ENCODE measurements at places on chromosomes 4 and X.

- no peak for DNase-seq
These were observed 425.2 kb upstream of the FTHL17 start for GRCh38 chrX:31497086-31497485.

DNA sequence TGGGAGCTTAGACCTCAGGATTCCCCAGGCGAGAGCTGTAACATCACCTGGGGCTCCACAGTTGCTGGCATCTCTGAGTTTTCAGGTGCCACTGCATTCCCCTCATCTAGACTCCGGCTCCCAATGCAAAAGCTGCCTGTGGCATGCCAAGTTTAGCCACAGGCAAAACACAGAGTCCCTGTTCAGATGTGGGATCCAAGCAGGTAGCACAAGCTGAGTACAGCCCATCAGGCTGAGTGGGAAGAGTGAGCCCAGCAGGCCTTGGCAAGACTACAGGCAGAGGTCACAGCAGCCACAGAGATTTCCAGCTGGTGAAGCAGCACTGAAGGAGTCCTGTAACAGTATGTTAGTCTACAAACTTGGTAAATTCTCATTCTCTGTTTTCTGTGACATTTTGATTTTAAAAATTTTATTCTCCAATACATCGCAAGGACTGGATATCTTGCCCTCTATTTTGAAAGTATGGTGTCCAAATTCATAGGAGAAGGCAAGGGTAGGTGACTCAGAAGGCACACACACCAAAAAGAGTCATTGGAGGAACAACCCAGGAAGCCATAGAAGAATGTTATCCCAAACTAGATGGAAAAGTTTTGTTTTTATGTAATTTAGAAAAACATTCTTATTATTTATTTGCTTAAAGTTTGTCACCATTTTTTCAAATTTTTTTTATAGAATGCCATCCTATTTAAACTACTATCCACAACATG, 13.6 kb upstream of the CXCL2 start:
- no peak for DNase-seq

GRCh38 chr4:6038711-6039110, 20.5 kb upstream of the C4orf50 start:
- DNase-seq = no peak

DNA sequence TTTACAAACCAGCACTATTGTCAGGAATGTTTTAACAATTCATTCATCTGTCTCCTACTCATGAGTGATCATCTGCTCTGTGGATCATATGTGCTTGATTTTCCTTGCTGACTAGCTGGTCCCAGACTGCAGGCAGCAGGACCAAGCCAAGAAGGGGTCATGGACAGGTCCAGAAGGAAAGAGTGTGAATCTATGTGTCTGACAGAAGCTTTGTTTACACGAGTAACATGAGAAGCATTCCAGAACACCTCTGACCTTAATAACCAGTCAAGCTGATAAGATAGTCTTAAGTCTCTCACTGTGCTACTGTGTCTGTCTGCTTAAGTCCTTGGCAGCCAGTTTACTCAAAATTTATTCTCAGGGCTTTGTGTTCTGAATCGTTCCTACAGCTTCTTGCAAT, 39.0 kb downstream of the GUCY1A1 start:
- no peak for DNase-seq

GRCh38 chrX:10598540-10598939, 21.8 kb downstream of the MID1 start:
- no peak for DNase-seq

- DNase-seq = no peak
These were observed 336.7 kb downstream of the DTHD1 start for GRCh38 chr4:36618102-36618501.

GRCh38 chr4:63325140-63325539, 1084.1 kb downstream of the TECRL start:
- no peak for DNase-seq

GRCh38 chr4:127586922-127587571, 45.7 kb upstream of the INTU start:
- DNase-seq = no peak

GRCh38 chrX:100662796-100663195, 18.8 kb downstream of the SRPX2 start:
- DNase-seq = no peak

DNA sequence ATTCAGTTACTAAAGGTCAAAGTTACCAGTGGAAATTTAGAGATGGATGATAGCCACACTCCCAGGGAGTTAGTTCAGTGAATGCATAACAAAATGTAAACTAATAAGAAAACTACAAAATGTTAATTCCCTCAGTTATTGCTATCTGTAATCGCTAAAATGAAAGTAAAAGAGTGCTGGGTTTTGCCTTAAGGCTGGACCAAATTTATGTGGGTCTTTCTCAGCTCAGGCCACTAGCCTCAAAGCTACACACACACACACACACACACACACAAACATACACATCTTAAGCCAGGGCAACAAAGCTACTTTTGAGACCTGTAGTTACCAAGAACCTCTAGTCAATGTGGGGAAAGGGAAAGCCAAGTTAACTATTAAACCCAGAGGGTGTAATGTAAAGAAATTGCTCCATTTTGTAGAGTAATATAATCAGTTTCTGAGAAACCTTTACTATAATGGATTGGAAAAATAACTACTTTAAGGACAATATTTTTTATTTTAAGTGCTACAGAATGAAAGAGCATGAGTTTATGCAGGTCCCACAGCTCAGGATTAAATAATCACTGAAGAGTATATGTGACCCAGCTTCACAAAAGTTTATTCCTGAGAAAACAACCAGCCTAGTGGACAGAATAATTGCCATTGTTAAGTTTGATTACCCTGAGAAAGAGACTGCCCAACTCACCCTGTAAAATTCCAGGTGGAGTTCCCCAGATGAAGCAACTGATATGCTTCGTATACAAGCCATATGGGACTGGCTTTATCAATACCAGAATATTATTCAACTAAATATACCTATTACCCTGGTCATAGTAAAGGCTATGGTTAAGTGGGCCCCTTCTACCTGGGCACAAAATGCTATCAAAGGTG, 8.9 kb upstream of the UGT2A3 start:
- no peak for DNase-seq

DNA sequence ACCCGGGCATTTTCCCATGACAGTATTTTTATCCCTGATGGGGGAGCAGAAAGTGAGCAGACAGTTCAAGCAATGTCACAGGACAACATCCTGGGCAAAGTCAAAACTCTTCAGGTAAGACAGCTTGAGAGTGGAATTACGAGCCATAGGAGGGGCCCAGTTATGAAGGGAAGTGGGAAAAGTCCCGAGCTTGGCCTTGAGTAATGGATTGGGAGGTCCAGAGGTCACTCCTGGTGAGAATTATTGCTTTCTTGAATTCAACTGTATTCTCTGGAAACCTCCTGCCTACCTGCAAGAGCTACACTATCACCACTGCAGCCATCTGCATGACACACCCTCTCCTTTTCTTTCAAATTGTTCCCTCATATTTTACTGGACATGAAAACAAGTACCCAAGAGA, 89.1 kb downstream of the AASDH start:
- no peak for DNase-seq

DNA sequence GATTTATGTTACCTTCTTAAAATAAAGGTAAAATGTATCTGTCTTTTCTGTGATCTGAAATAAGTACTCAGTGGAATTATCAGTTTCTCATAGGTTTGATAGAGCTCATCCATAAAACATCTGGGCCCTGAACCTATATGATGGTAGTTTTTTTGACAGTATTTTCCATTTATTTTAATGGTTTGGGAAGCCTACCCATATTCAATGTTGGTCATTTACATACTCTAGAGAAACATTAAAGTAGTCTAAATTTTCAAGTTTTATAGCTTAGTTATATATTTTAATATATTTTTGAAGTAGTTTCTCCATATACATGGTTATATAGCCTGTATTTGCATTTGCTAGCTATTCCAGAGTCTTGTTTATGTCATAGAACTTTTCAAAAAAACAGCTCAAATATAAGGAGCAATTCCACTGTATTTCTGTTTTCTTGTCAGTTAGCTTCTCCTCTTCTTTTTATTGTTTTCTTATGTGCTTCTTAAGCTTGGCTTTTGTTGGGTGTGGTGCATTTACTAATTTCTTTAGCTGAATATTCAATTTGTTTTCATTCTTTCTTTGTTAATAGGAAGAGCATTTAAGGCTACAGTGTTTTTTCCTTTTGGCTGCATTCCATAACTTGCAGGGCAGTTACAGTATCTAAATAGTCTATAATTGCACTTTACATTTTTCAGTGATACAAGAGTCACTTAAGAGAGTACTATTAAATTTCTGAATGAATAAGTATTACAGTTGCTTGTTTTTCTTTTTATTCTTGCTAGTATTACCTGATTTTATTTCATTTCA, 181.4 kb downstream of the DKK2 start:
- DNase-seq = no peak

DNA sequence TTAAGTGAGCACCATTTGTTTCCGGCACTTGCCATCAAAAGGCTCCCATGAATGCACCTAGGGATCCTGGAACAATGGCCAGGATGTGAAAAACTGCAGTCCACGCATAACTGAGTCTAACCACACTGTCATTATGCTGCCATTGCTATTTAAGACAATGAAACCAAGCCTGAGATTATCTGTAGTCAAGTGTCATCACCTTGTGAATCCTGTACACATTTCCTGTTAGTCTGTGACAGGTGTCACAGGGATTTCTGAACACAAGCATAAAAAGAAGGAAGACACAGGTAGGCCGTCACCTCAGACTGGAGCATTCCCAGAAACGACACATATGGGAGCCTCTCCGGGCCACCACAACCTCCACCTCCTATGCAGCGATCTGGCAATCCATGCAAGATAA, 66.7 kb downstream of the HADH start:
- no peak for DNase-seq

DNA sequence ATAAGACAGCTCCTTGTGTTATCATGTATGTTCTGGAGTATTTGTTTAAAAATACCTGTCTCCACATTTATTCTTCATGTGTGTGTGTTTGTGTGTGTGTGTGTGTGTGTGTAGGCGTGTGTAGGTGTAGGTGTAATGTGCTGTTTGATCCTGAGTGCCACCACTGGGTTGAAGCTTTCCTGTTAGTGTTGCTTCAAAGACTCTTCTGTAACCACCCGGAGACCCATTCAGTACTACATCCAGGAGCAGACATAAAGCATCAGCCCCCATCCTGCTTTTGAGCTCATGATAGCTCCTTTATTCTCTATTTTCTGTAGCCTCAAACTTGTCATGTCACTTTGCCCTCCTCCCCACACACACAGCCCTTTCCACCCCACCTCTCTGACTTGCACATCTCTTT, 3.0 kb upstream of the ZDHHC9 start:
- no peak for DNase-seq

GRCh38 chr4:158067646-158068045, 105.2 kb downstream of the GASK1B start:
- DNase-seq = no peak

DNA sequence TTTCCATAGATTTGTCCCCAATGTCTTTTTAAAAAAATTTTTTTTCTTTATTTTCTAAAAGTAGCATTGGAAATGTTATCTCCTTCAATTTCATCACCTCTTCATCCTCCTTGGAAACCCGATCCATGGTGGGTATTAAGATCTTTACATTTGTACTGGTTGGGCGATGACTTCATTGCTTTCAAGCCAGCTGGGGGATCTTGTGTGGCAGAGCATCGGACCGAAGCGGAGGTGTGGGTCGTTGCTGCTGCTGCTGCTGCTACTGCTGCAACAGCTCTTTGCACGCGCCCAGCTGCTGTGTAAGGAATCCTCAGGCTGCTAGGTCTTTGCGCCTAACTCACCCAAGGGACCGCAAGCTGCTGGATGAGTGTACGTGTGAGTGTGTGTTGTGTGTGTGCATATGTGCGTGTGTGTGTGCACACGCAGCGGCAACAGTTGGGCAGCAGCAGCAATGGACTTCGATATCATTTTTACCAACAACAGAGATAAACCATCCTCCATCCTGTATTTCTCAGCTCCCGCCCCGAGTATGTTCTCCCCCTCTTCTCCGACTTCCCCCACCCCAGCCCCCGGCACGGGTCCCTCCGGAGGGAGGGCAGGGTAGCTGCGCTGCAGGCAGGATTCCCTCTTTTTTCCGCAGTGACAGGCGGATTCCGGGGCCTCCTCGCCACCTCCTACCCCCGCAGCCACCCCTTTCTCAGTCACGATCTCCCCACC, 768 bp upstream of the CDKL5 start:
- no peak for DNase-seq

DNA sequence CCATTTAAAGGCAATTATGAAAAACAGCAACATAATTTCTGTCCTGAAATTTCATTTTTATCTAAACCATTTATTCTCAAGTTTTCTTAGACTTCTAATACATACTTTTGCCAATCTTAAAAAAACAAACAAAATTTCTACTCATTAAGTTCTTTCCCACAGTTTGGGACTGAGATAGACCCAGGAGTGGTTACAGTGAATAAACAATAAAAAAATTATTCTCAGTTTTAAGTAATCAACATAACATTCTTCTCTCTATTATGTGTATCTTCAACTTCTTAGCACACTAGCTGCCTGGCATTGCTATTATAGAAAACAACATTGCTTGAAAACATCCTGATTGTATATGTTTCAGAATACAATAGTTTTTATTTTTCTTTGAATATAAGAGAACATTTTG, 532.8 kb downstream of the IL15 start:
- DNase-seq = no peak

- no peak for DNase-seq
These were observed 36.0 kb downstream of the HTR2C start for GRCh38 chrX:114619874-114620273.

DNA sequence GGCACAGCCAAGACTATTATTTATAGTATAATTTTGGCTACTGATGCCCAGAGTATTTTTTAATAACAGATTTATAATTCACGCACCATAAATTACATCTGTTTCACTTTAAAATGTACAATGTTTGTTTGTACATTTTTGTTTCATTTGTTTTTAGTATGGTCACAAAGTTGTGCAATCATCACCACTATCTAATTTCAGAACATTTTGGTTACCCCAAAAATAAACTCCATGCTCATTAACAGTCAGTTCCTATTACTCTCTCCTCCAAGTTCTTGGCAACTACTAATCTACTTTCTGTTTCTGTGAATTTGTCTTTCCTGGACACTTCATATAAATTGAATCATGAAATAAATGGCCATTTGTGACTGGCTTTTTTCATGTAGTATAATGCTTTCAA, 176.7 kb downstream of the SH3BGRL start:
- DNase-seq = no peak

DNA sequence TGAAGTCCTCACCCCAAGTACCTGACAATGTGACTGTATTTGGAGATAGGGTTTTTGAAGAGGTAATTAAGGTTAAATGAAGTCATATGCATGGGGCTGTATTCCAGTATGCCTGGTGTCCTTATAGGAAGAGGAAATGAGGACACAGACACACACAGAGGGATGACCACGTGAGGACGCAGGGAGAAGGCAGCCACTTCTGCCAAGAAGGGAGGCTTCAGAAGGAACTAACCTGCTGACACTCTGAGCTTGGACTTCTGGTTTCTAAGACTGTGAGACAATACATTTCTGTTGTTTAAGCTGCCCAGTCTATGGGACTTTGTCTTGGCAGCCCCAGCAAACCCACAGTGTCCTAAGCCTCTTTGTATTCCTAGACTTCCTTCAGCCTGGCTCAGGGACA, 3.0 kb upstream of the SLC2A9 start:
- no peak for DNase-seq

GRCh38 chr4:119865789-119866188, 200.9 kb downstream of the MAD2L1 start:
- no peak for DNase-seq

Data from SIG-M5 (cell line).